ENCODE measurements at places on chromosomes 5 and 9. TPM values are rescaled to one million over a fixed set of nuclear protein-coding genes. Genes with fewer than 3 reads are reported as not detected.
A peak's percentile ranks its signal among the peaks of the same experiment; 100 is the strongest.

DNA sequence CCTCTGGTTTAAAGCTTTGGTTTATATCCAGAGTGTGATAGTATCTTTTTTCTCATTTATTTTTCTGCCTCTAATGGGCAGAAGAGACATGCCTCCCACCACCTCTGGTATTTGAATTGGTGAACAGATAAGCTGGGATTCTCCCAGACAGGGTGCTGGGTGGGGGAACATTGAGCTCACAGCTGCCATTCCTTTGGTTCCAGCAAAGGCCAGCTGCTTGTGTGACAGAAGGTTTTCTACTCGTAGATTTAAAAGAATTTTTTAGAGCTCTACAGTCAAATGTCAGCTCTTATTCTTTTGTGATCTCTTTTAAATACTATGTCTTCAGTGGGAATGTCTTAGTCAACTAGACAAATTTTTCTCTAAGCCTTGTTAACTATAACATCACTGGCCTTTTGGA is 54.7 kb upstream of the ADAMTS16 start:
- no peak for DNase-seq

DNA sequence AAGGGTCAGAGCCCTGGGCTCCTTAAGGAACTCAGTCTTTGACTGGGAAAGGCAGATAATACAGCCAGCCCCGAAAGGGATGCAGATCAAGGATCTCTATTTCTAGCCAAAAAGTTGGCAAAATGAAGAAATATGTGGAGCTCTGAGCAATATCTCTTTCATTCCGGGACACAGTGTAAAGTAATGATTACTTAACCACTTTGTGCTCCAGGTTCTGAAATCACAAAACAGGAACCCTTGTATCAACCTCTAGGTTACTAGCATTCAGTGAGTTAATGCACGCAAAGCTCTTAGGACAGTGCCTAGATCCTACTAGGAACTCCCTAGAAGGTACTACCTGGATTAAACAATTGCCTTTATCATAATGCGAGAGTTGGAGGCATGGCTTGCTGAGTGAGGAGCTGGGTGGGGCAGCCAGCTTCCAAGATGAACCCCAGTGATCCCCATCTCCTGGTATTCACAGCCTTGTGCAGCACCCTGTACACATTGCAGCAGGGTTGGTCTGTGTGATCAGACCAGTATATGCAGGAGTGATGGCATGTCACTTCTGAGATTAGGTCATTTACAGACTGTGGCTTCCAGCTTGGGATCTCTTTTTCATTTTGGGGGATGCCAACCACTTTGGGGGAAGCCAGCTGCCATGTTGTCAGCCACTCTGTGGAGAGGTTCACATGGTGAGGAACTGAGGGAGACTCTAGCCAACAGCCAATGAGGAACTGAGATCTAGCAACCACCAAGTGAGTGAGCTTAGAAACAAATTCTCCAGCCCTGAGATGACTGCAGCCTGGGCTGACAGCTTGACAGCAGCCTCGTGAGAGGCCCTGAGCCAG is 103.1 kb upstream of the SLC44A1 start:
- no peak for DNase-seq

The PCDHA10 gene
- total RNA-seq = not detected

The RNF180 gene
- under 0.01 TPM for total RNA-seq

GRCh38 chr9:112354081-112354743 is 20.8 kb upstream of the PTBP3 start:
- no peak for DNase-seq

DNA sequence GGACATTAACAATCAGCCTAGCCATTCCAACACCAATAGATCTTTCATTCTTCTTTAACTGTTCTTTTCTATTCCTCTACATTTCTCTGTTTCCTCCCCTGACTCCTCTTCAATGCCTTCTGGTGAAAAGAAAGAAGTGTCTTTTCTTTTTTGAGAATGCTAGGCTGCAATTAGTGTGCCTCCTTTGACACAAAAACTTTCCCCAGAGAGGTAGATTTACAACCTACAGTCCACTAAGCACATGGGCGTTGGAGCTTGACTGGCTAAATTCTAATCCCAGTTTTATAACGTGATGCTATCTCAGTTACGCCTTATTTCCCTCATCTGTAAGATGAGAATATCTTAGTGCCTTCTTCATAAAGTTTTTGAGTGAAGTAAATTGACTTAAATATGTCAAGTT is 16.9 kb upstream of the ANKRD55 start:
- DNase-seq = no peak

The SH3RF2 gene
- 6.8 TPM for total RNA-seq

- DNase-seq = no peak
These were observed 211.9 kb downstream of the MAN2A1 start for GRCh38 chr5:109901628-109901981.

- DNase-seq = no peak
These were observed 566.9 kb downstream of the PDE4D start for GRCh38 chr5:59326596-59326995.

The CENPK gene
- total RNA-seq = 65.5 TPM

- DNase-seq = no peak
These were observed 377.8 kb downstream of the KIAA0825 start for GRCh38 chr5:94240596-94240992.

GRCh38 chr9:28024676-28025075 is 451.4 kb upstream of the C9orf72 start:
- no peak for DNase-seq

The CNTNAP3B gene
- total RNA-seq = 0.78 TPM

DNA sequence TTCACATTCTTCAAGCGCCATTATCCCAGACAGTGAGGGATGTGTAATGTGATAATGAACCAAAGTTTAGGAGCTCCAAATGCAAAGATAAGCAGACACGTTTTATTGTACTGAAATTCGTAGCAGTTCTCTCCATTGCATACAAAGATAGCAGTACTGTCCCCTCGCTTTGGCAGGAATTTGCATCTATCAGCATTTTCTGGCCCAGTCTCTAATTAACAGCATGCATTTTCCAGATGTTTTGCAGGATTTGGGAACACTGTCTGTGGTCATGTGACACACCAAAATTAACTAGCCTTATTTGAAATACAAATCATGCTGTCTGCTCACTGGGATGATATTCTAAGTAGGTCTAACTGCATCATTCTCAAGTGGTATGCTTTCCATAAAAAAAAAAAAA is 235.9 kb upstream of the TRPM3 start:
- no peak for DNase-seq

DNA sequence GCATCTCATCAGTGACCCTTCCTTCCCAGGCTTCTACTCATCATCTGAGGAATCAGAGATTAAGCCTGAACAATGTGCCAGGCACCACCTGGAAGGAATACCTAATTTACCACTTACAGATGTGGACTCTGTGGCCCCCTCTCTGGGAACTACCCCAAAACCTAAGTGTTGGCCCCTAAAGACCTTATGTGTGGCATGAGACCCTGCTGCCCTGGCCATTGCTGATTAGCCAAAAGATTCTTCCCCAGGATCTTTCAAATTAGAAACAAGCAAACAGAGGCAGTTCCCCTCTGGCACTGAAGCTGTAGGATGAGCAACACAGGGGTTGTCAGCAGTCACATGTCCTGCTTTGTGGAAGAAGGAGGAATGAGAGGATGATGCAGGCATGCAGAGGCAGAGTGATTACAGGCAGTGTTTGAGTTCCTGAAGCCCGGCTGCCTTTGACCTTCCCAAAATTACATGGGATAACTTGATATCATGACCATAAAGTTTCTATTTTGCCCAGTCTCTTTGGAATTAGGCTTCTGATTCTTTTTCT is 10.6 kb downstream of the SPINK4 start:
- DNase-seq = peak; percentile 16

DNA sequence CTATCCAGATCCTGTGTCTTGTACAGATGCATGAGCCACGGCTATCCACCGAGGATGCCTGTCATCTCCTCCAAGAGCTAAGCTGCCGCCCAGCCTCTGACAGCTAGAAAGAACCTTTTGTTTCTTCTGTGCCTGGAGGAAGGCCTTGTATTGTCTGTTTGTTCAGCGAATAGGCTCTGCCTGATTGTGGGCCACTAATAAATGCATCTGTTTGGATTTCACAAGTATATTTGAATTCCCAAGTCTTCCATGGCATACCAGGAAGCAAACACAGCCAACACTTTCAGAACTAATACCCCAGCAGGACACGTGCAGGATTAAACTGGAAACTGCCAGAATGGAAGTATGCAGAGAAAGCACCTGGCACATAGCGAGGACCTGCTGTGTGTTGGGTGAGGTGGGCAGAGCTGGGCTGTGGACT is 92.7 kb upstream of the NEURL1B start:
- DNase-seq = no peak

- DNase-seq = peak; percentile 48
These were observed 42.1 kb upstream of the STXBP1 start for GRCh38 chr9:127569886-127570401.

The IER5L gene
- total RNA-seq = 21.2 TPM

GRCh38 chr9:17772223-17772622 is 193.4 kb downstream of the SH3GL2 start:
- DNase-seq = no peak

- DNase-seq = peak; percentile 76
These were observed 15.8 kb downstream of the EXOC3 start for GRCh38 chr5:458547-459353.

DNA sequence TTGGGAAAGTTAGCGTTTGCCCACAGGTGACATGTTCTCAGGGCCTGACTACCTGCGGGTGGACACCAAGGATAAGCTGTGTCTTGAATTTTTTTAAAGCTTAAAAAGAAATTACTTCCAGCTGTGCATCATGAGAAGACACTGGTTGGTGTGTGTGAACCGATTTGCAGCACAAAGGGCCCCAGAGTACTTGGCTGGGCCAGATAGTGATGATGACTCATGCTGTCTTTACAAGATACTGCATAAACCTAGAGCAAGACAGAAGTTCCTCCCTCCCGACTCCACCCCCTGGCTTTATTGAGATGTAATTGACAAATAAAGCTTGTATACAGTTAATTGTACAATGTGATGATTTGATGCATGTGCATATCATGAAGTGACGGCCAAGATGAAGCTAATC is 212.8 kb downstream of the NXNL2 start:
- DNase-seq = peak; percentile 91

GRCh38 chr5:10695055-10695649 is 65.9 kb downstream of the DAP start:
- peak; percentile 67 for DNase-seq

- DNase-seq = peak; percentile 69
These were observed 25.0 kb downstream of the SH3TC2 start for GRCh38 chr5:149037817-149038216.

DNA sequence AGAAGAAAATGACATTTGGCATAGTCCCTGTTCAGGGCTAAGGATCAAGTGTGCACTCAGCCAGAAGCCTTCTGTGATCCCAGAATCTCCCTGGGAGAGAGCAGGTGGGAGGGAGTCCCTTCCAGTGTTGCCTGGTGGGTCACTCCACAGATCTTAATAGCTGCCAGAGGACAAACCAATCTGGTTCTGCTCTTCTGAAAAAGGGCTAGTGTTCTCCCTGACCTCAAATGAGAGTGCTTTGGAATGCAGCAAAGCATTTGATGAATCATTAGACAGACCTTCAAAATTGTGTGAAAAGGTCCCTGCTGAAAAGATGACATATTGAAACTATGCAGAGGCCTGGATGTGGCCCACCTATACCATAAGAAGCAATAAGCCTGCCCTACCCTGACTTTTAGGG is 339.7 kb downstream of the TMEM232 start:
- DNase-seq = peak; percentile 1

The ST6GALNAC4 gene
- 14.0 TPM for total RNA-seq

- no peak for DNase-seq
These were observed 1010.1 kb downstream of the CDH18 start for GRCh38 chr5:18977880-18978279.

DNA sequence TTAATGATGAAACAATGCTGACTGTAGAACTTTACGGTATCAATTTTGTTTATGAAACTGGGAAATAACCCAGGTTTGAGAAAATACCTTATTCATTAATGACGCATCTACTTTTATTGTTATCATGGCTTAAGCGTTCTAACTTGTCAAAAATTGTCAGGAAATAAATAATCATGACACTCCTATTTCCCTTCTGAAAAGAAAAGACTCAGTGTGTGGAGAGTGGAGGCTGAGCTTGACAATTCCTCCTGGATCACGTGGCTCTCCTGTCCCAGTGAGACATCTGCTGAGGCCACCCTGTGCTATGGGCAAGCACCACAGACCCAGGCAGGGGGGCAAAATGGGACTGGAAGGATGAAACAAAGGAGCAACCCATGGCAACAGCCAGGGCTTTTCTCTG is 466.4 kb downstream of the ZNF608 start:
- no peak for DNase-seq
